ENCODE measurements at places on chromosomes 1 and 21.

GRCh38 chr1:76281306-76281705 is 206.8 kb downstream of the ST6GALNAC3 start:
- DNase-seq: no peak

DNA sequence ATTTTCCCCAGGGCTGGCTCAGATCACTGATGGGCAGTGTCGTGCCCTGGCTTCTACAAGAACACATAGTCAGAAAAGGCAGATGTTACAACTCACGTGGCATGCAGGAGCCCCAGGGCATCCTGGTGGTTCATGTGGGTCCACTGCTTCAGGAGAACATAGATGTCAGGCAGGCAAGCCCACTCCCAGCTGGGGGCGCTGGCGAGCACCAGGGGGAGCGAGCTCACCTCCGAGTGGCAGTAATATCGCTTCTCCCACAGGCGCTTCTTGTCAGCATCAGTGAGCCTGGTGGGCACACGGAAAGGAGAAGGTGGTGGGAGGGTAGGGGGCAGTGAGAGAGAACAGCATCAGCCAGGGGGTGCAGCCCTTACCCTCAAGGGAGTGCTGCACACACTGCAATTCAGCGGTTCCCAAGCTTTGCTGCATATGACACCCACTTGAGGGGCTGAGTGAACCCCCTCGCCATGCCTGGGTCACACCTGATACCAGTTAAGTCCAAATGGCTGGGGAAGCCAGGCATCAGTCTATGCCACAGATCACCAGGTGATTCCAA is 34.3 kb upstream of the PPP1R15B start:
- DNase-seq: no peak

DNA sequence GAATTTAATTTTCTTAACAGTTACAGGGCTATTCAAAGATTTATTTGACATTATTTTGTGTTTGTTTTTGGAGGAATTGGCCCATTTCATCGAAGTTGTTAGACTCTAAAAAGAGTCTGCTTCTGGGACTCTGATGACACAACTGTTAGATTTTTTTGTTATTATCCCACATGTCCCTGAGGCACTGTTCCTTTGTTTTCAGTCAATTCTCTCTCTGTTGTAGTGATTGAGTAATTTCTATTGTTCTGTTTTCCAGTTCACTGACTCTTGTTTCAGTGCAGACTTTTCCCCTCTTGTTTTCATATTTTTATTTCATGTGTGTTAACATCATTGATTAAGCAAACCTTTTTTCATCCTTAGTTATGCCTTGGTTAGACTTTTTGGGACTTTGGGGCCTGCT is 325.0 kb downstream of the ZNF326 start:
- DNase-seq: no peak

DNA sequence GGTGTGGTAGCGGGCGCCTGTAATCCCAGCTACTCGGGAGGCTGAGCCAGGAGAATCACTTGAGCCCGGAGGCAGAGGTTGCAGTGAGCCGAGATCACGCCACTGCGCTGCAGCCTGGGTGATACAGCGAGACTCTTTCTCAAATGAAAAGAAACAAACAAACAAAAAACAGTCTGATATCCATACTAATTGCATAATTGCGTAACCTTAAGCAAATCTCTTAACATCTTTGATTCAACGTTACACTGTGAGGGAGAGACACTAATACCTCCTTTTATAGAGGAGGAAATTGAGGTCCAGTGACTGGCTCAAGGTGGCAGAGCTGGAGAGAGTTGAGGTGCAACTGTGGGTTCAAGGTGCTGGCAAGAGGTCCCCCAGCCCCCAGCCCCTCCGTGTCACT is 12.6 kb upstream of the COX20 start:
- no peak for DNase-seq

DNA sequence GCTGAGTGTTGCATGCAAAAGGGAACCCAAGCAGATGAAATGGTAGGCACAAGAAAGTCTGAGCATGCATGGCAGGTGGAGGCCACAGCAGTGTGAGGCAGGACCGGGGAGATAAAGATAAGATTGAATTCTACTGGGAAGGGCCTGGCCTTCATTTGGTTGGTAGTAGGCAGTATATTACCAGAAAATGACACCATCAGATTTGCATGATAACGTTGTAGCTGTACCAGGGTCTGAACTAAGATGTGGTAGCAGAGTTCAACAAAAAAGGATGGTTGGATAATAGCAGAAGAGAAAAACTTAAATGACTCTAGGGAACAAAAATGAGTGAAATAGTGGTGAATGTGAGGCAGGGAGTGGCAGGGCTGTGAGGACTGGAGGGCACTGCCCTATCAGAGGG is 75.6 kb upstream of the DNAJC6 start:
- DNase-seq: no peak

GRCh38 chr1:54699936-54700525 is 15.6 kb upstream of the TTC4 start:
- no peak for DNase-seq
